Right forelimb (tissue), 1 donor: ENCODE measurements at places on chromosomes 7 and 10.

- no peak for DNase-seq
Observed at GRCh38 chr7:157033483-157034473, 23.3 kb upstream of the MNX1 start.

- no peak for DNase-seq
Observed at GRCh38 chr10:88848499-88848898, 3.1 kb downstream of the ANKRD22 start.

GRCh38 chr10:125159486-125159931, 854 bp downstream of the CTBP2 start:
- DNase-seq, result peak; percentile 58

DNA sequence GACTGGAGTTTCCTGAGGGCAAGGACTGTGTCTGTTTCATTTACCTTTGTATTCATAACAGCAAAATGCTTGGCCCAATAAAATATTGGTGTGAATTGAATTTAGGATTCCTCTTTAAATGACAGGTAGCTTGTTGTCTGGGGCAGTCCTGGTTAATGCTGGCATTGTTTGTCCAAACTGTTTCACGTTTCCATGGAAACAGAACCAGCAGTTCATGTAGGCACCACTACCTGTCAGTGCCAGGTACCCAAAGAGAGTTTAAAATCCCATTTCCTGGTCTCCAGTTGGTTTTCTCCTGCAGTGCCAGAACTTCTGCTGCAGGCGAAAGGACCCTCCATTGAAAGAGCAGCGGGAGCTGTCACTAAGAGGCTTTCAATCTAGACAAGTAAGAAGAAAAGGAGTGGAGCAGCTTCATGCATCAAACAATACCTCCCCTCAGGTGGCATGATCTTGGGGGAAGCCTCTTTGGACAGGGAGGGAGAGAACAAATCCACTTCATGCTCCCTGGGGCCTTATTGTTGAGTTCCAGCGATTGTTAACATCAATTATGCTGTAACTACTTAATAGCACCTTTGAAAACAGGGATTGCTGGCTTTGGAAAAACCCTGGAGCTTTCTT, 109.6 kb downstream of the KIF20B start:
- no peak for DNase-seq

GRCh38 chr7:106887421-106887820, 22.3 kb downstream of the PIK3CG start:
- DNase-seq, result no peak
